C1 segment of cervical spinal cord (tissue), 14 donors: ENCODE measurements at places on chromosomes 13 and 19.
A peak's percentile ranks its signal among the peaks of the same experiment; 100 is the strongest.

GRCh38 chr13:100532090-100532766, 56.4 kb downstream of the GGACT start:
- DNase-seq = no peak

- DNase-seq = peak; percentile 23
Observed at GRCh38 chr13:101522607-101523006, 70.1 kb downstream of the ITGBL1 start.

DNA sequence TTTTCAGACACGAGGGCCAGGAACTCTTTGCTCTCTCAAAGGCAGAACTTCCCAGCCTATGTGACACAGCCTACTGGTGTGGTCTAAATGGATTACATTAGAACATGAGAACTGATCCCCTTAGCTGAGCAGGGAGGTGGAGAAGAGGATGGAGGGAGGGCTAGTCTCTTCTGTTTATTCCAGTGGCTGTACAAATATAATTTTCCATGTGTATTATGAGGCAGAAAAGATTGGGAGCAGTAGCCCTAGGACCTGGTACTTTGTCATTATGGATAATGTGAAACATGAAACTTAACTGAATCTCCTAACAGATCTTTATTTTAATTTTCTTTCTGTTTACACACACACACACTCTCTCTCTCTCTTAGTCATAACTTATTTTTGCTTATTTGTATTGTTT, 82.1 kb downstream of the WDFY2 start:
- no peak for DNase-seq

GRCh38 chr13:33076001-33076992, 60.1 kb downstream of the KL start:
- DNase-seq = no peak

GRCh38 chr19:42114412-42114811, 17.8 kb downstream of the POU2F2 start:
- no peak for DNase-seq

DNA sequence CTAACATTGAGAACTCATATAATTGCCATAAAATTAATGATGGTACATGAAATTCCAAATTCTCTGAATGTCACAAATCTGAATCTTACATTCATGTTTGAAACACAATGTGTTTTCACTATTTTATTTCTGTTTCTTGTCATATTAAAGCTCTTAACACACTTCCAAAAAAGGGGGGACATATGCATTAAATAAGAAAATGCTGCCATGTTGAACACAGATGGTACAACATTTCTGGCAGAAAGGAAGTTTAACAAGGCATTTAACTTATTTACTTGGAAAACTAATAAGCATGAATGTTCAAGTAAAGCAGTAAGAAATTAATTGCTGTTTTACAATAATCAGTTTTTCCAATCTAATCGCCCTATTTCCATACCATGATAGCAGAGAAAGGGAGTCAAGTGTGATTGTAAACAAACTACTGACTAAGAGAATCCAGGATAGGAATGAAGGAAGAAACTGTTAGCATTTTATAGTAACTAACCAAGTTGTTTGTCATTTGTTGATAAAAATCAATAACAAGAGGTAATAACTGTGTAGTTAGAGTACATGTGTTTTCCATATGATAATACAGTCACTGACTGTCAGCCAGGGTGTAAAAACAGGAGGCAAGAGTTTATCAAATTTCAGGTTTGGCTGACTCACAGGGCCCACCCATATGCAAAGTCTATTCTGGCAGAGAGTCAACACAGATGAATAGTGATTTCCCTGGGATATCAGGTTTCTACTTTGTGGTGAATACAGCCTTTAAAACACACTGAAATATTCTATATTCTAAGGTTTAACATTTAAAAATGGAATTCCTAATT, 5.7 kb upstream of the FOXO1 start:
- DNase-seq = no peak

- DNase-seq = no peak
Observed at GRCh38 chr13:44221657-44222056, 152.0 kb upstream of the SERP2 start.

DNA sequence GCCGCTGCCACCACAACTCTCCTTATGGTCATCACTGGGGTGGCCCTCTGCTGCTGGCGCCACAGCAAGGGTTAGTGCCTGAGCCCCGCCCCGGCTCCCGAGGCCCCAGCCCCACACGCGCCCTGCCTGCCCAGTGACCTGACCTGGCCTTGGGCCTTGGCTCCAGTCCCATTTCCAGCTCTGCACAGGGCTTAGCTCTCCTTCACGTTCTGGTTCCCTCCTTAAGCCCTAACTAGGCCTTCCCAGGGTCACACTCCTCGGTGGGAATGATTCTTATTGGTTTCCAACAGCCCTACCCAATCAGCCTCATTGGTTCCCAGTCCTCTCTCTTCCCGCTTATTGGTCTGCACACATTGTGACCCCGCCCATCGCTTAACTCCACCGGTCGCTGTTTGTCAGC, 5.8 kb downstream of the KIRREL2 start:
- DNase-seq = no peak
